ENCODE measurements at places on chromosomes 2 and 18.

DNA sequence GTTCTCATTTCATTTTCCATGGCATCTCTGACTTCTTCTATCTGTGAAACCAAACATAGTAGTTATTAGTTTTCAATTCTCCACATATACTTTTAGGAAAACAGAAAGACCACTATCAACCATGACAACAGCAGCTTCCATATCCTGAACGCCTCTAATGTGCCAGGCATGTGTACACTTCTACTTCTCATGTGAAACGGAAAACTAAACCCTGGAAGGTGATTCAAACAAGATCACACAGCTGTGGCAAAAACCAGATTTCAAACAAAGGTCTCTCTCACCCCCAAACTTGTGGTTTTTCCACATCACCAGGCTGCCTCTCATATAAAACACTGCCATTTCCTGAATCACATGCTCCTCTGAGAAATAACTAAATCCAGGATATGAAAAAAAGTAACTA, 41.8 kb downstream of the PTCD3 start:
- DNase-seq = no peak

DNA sequence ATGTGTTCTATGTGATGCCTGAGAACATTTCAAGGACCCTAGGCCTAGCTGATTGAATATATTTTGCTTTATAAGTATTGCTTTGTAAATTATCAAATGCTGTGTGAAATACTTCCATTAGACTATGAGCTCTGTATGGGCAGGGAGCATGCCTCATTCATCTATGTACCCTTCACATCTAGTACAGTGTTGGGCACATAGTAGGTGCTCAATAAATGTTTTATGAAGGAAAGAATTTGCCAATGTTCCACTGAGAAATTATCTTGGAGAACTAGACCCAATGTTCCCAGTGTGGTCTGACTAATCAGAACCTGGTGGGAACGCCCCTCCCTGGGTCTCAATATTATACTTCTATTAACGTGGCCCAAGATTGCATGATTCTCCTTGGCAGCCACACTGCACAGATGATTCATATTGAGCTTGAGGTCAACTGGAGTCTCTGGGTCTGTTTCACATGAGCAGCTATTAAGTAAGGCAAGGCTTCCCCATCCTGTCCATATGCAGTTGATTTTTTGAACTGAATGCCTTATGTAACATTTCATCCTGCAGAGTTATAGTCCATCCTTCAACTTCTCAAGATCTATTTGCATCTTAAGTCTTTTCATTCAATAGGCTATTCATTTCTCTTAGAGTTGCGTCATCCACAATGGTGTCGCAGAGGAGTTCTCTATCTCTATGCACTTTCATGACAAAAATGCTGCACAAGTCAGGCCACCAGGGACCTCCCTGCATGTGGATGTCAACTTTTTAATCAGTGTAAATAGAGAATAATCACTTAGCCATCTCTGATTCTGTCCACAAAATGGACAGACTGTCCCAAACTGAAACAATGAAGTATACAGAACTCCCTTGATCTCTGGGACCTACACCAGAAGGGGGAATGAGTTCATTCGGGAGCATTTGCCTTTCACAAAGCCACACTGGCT, 257.6 kb downstream of the CYP26B1 start:
- DNase-seq = peak; percentile 28

DNA sequence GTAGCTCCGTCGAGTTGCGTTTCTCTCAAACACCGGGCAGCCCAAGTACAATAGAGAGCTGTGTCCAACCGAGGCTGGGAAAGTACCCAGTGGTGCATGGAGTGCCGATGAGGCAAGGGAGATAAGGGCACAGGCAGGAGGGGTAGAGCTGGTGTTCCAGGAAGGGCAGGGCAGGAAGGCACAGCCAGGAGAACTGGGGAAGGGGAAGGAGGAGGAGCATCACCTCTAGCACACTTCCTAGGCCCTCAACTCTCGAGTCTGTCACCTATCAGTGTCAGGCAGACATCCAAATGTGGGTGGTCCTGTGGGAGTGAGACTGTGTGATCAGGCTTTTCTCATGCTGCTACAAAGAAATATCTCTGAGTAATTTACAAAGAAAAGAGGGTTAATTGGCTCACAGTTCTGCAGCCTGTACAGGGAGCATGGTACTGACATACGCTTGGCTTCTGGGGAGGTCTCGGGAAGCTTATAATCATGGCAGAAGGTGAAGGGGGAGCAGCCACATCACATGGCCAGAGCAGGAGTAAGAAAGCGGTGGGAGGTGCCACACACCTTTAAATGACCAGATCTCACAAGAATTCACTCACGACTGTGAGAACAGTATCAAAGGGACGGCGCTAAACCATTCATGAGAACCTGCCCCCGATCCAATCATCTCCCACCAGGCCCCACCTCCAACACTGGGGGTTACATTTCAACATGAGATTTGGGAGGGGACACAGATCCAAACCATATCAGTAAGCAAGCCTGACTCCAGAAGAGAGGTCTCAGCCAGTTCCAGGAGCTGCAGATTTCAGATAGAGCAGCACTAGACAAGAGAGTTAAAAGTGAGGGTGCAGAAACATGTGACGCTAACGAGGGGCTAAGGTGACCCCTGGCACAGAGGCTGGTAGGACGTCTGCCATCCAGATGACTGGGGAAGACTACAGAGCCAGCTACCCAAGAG, 75.7 kb downstream of the MBOAT2 start:
- DNase-seq = no peak

- DNase-seq = no peak
Observed at GRCh38 chr18:57455576-57456129, 20.5 kb downstream of the ONECUT2 start.

GRCh38 chr2:160906878-160907277, 253.3 kb upstream of the TANK start:
- DNase-seq = peak; percentile 41

GRCh38 chr18:23352042-23352441, 101.0 kb upstream of the RIOK3 start:
- no peak for DNase-seq

GRCh38 chr2:123040506-123040905, 984.6 kb upstream of the CNTNAP5 start:
- no peak for DNase-seq

DNA sequence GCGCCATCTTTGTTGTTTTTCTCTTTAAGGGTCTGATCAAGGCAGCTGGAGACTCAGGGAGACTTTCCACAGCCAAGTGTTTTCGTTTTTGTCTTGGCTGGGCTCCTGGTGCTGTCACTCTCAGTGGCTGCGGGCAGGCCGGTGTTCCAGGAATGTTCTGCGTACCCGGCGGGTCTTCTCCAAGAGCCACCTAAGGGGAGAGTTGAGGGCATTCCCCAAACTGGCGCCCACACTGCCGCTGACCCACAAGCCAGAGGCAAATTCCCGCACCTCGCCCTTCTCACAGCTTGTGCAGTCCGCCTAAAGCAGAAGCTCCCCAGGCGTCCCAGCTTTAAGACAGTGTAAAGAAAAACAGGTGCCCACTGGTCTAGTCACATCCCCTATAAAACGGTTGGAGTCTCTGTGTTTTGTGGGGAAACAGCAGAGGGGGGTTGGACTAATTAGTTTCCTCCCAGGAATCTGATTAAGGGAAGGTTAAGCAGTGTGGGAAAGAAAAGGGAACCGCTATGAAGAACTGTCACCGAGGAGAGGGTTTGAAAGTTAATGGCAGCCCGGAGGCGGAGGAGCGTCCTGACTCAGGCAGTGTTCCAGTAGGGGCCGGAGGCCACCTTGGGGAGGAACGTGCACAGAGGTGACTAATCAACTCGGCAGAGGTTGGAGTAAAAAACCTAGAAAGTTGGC, 224.5 kb downstream of the SLC4A3 start:
- DNase-seq = no peak

GRCh38 chr2:201858281-201859184, 52.2 kb downstream of the CDK15 start:
- no peak for DNase-seq

GRCh38 chr18:6401687-6402086, 13.0 kb downstream of the L3MBTL4 start:
- DNase-seq = peak; percentile 10

GRCh38 chr18:48027401-48027963, 97.0 kb upstream of the SMAD2 start:
- DNase-seq = no peak

DNA sequence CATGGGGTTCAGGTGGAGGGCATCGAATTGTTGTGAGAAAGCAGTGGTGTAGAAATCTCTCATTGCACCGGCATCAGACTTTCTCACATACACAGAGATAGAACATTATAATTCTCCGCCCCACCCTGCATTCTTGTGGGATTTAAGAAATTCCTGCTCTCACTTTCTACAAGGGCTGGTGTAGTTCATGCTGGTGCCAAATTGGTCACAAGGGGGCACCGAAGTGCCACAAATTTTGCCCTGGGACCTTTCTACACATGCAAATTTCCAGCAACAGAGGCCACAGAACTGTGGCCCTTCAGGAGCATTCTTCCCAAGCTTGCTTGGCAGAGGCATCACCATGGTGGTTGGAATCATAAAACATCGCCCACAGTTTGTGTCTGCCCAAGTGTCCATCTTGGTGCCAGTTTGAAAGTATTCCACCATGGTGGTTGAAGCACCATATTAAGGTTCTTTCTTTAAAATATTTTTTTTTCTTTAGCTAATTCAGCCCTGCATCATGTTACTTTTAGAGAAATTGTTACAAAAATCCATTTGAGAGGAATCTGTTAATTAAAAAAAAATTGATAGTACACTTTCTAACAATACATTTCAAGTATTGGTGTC, 521.2 kb upstream of the FANCL start:
- DNase-seq = peak; percentile 69

GRCh38 chr2:230591850-230592249, 120.8 kb upstream of the CAB39 start:
- no peak for DNase-seq

- peak; percentile 30 for DNase-seq
Observed at GRCh38 chr2:122300758-122301157, 545.3 kb downstream of the TSN start.

DNA sequence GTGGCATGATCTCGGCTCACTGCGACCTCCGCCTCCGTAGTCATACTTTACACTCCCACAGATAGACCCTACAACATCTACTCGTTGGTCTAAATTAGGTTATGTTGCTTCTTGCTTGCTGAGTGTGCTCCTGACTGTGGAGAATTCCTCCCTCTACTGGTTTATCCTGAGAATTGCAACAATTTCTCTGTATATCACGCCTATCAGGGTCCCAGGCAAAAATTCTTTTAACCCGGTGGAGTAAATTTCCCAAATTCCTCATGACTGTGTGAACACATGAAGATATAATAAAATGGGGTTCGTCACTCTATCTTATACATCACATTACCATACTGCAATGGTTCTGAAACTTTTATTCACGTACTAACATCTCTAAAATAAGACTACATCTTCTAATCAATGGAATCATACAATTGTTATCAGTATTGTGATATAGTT, 156.7 kb downstream of the EVA1A start:
- peak; percentile 66 for DNase-seq

DNA sequence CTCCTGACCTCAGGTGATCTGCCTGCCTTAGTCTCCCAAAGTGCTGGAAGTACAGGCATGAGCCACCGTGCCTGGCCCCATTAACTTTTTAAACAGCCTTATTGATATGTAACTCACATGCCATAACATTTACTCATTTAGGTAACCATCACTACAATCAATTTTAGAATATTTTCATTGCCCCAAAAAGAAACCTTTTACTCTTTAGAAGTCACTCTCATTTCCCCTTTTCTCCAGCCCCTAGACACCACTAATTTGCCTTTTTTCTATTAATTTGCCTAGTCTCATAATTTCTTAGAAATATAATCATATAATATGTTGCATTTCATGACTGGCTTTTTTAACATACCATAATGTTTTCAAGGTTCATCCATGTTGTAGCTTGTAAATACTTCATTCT, 57.2 kb upstream of the TACR1 start:
- DNase-seq = no peak

DNA sequence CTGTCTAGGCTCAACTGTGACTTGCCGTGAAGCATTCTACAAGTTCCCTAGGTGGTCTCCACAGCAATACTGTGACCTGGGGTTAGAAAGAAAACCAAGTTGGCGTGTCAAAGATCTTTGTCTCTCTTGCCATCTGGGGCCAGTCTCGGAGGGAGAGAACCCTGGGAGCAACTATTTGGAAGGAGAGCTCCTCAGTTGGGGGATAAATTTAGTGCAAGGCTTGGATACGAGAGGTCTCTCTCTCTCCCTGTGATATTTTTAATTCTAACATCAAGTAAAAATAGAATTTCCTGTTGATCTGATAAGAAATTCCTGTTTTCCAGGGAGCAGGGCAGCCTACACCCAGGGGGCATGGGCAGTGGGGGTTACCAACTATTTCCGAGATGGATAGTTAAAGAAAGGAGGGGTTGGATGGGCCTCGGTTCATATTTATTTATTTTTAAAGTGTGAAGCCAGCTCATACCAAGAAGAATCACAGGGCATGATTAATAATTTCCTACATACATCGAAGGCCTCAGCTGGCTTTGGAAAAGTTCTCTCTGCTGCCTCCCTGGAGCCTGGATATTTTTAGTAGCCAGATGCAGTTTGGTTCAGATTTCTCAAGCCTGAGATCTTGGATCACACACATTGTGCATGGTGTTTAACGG, 62.8 kb downstream of the EHD3 start:
- DNase-seq = no peak

- DNase-seq = peak; percentile 79
Observed at GRCh38 chr2:168816369-168816768, 13.9 kb downstream of the NOSTRIN start.

GRCh38 chr2:211387734-211388133, 831.3 kb downstream of the CPS1 start:
- DNase-seq = no peak

GRCh38 chr2:173346035-173346434, 8.6 kb upstream of the CDCA7 start:
- no peak for DNase-seq

GRCh38 chr2:217279140-217279539, 419.3 kb upstream of the TNP1 start:
- no peak for DNase-seq

DNA sequence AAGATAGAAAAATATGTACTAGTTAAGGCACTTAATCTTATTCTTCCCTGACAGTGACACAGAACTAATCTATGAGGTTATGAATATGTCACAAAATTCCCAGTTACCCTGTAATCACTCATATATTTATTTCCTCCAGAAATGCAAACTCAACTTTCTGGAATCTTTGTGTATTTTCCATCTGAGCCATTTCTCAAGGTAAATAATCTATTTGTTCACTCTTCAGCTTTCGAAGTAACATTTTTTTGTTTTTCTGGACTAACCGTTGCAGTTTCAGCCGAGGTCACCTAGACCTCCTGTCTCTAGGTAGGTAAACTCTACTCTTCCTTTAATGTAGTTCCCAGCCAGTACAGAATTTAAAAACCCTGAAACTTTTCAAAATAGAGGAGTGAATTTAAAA, 250.9 kb downstream of the EXOC6B start:
- DNase-seq = no peak

DNA sequence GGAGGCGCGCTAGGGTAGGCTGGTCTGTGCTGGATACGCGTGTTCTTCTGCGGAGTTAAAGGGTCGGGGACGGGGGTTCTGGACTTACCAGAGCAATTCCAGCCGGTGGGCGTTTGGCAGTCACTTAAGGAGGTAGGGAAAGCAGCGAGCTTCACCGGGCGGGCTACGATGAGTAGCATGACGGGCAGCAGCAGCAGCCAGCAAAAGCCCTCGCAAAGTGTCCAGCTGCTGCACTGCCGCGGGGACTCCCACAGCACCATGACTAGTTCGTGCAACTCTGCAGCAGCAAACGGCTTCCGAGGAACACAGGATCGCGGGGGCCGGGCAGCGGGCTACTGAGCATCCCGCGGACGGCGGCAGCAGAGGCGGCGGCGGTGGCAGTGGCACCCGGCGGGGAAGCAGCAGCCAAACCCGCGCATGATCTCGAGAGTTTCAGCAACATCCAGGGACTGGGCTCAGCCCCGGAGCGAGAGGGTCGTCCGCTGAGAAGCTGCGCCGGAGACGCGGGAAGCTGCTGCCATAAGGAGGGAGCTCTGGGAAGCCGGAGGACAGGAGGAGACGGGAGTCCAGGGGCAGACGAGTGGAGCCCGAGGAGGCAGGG, 368 bp downstream of the TMEFF2 start:
- peak; percentile 4 for DNase-seq

All from ACHN (cell line).